ENCODE measurements at places on chromosomes 1 and 21. TPM values are rescaled to one million over a fixed set of nuclear protein-coding genes. Genes with fewer than 3 reads are reported as not detected.

DNA sequence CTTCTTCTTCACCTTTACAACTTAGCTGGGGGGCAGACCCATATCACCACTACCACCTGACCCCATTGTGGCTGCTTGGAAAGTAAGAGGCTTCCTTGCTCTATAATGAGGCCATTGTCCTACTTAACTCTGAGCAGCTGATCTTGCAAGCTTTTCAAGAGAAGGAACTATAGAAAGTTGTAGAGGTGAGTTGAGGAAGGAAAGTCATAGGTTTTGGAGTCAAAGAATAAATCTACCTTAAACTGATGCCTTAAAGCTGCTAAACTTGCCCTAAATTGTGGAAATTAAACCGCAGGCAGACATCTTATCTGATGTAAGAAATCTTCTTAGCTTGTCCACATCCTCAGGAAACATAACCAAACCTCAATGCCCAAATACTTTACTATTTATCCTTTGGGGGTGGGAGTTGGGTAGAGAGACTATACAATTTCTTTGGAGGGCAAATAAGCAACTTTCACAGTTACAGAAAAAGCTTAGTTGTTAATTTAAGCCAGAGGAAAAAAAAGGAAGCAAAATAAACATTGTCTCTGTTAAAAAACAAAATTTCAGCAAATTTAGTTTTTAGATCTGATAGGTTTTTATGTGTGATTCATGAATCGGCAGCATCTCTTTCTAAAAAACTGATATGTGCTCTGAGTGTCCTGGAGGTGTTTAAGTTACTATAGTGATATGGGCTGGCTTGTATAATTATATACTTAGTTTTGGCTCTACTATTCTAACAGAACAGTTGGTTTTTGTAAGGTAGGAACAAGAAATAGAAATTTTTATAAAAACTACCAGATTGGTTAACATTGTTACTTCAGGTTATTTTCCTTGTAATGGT lies 4.7 kb downstream of the IL23R start:
- no peak overlapping the region for H3K27ac ChIP-seq
- H3K27me3 ChIP-seq, result no peaks in the 10 kb centered on the region
- no peak overlapping the region for H3K4me3 ChIP-seq
- DNase-seq, result no peak

DNA sequence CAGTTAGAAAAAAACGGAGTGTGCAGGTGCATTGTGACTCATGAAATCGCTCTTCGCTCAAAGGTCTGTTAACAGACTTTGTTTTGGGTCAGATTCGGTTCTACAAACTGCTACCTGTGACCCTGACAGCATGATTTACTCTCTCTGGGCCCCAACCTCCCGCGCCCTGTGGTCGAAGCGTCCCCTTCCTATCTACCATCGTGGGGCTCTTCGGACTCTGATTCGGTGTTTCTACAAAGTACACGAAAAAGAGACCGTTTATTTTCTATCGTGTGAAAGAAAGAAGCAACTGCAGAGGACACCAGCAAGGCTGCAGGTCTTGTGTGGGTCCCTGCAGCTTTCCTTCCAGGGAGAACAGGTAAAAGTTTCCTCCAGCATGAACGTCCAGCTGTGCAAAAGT lies 29.4 kb upstream of the SLC19A1 start:
- no peak for DNase-seq
- peaks cover 14% of the 10 kb centered on the region for H3K4me1 ChIP-seq
- no peak overlapping the region for H3K4me3 ChIP-seq
- no peak overlapping the region for H3K27ac ChIP-seq
- H3K27me3 ChIP-seq, result no peaks in the 10 kb centered on the region

DNA sequence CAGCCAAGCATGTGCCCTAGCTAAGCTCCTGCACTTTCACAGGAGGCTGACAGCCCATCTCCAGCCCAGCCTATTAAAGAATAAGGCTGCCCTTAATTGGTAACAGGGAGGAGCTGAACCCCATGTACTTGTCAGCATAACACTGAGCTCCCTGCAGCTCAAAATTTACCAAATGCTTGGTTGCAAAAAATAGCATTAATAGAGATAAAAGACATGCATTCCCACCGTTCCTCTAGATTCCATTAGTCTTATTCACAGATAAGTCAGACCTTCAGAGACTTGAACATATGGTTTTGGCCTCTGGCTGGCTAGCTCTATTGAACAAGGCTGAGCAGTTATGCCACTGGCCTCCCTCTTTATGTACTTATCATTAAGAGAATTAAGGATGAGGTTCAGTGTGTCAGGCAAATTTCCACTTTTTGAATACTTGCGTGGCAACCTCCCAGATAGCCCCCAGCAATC lies 29.2 kb downstream of the OLFML3 start:
- DNase-seq, result no peak
- H3K4me1 ChIP-seq, result no peaks in the 10 kb centered on the region
- no peak overlapping the region for H3K27ac ChIP-seq
- H3K36me3 ChIP-seq, result no peaks in the 10 kb centered on the region

- H3K4me1 ChIP-seq, result peaks cover 6% of the 10 kb centered on the region
- H3K27me3 ChIP-seq, result no peaks in the 10 kb centered on the region
- no peak overlapping the region for H3K4me3 ChIP-seq
- H3K36me3 ChIP-seq, result no peaks in the 10 kb centered on the region
Observed at GRCh38 chr1:201436393-201436792, 14.9 kb upstream of the TNNI1 start.

DNA sequence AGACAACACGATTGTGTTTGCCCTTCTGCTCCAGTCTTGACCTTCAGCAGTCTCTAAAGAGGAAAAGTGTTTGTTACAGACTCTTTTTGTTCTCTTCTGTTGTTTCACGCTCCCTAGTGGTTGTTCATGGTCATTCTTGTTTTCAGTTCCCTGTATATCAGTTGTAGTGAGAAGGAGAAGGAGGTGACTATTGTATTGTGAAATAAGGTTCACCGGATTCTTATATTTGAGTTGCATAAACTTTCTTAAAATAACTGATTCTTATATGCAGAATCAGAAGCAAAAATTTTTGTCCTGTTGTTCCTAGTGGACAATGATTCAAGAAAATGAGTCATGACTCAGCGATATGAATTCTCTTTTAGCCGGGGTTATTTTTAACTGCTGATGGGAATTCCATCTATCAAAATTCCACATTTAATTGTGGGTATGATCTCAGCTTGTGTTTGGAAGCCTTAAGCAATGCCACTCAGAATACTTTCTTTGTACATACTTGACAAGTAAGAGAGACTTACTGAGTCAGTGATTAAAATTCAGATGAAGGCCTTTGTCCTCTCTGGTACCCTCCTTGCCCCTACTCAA lies 152.2 kb downstream of the CLEC20A start:
- H3K4me1 ChIP-seq, result peaks cover 5% of the 10 kb centered on the region
- no peak overlapping the region for H3K4me3 ChIP-seq
- DNase-seq, result no peak
- no peak overlapping the region for H3K27ac ChIP-seq
- no peaks in the 10 kb centered on the region for H3K27me3 ChIP-seq
- H3K36me3 ChIP-seq, result no peaks in the 10 kb centered on the region

GNG5 gene
- 43.0 TPM for total RNA-seq

DNA sequence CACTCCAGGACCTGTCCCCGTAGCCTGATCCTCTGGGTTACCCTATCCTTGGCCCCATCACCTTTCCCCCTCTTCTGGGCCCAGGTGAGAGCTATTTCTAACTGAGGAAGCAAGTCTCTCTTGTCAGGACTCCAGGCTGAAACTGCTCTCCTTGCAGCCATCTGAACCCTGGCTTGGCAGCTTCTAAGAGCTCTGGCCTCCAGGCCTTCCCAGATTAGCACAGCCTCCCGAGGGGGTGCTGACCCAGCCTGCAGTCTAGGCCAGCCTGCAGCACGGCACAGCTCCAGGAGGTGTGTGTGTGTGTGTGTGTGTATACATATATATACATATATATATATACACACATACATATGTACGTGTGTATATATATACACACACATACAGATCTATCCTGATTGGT lies 17.4 kb downstream of the CACNA1S start:
- no peak for DNase-seq
- H3K4me3 ChIP-seq, result no peak overlapping the region
- no peaks in the 10 kb centered on the region for H3K27me3 ChIP-seq

FCRL1 gene
- not detected for total RNA-seq

GRCh38 chr1:28087614-28088167 lies 719 bp downstream of the EYA3 start:
- peaks cover 4% of the 10 kb centered on the region for H3K4me1 ChIP-seq
- H3K27me3 ChIP-seq, result no peaks in the 10 kb centered on the region
- peak overlapping the region; percentile 72 for H3K4me3 ChIP-seq
- no peak overlapping the region for H3K27ac ChIP-seq
- no peak for DNase-seq
- H3K36me3 ChIP-seq, result no peaks in the 10 kb centered on the region

PPIE gene
- total RNA-seq, result 30.9 TPM

DNA sequence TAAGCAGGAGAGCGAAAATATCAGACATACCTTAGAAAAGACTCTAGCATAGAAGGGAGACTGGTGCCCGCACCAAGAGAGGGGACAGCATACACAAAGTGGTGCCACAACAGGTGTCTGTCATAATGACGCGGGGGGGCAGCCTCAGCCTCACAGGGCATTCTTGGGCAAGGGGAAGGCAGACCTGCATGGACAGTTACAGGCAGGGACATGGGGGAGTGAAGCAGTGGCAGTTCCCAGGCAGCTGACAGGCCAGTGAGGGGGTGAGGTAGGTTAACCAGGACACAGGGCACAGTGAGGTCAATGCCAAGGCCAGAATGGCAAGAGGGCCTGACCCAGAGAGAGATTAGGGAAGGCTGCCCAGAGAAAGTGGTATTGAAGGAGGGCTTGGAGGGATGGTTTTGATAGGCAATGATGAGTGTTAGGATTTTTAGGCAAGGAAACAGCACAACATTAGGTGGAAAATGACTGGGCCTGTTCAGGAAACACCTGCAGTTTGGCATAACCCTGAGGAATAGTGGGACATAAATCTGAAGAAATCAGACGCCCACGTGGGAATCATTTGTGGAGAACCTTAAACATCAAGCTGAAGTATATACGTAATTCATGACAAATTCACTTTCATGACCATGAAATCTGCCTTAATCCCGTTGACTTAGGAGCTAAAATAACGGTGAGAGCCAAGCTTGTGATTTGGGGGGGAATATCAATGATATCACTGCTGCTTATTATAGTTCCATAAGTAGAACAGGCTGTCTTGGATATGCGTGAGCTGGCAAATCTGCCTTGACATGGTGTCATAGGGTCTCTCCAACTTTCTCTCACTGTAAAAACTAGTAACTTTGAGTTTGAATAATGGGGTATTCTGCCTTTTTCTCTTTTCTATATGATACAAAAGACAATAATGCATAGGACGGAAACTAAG lies 8.9 kb downstream of the PTPN14 start:
- no peaks in the 10 kb centered on the region for H3K27me3 ChIP-seq
- H3K36me3 ChIP-seq, result no peaks in the 10 kb centered on the region
- no peak overlapping the region for H3K4me3 ChIP-seq
- no peak for DNase-seq
- H3K27ac ChIP-seq, result no peak overlapping the region

DNA sequence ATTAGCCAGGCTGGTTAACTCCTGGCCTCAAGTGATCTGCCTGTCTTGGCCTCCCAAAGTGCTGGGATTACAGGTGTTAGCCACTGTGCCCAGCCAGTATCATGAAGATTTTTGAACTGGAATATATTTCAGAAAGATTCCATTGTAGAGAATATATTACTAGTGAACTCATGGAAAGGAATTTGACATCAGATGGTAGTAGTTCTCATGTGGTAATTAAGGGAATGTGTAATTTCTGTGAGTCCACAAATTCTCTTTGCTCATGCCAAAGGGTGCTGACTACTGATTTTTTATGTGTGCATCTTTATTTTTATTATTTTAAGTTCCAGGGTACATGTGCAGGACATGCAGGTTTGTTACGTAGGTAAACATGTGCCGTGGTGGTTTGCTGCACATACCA lies 10.4 kb downstream of the DTL start:
- no peak for DNase-seq
- no peaks in the 10 kb centered on the region for H3K36me3 ChIP-seq
- no peak overlapping the region for H3K27ac ChIP-seq
- H3K4me1 ChIP-seq, result no peaks in the 10 kb centered on the region

DNA sequence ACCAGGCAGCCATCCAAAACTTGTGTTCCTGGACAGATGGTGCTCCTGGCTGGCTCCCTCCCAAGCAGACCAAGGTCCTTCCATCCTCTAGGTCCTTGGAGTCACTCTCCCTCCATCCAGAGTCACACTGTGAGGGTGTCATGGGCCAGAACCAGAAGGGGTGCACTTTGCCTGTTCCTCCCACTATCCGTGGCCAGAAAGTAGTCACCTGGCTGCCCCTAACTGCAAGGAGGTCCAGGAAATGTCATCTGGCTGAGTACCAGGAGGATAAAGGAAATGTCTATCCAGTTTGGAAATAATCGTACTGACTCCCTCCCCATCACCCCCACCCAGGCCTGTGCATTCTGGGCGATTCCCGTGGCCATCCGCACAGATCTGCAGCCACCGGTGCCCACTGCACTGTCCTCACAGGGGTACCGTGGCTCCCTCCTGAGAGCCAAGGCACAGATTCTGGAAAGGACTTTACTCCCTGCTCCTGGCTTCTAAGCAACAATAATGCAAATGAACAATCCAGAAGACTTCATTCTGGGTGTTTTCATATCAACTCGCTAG lies 253.2 kb downstream of the NPHP4 start:
- no peak for DNase-seq
- H3K36me3 ChIP-seq, result no peaks in the 10 kb centered on the region
- H3K4me1 ChIP-seq, result no peaks in the 10 kb centered on the region

MYOG gene
- not detected for total RNA-seq

GRCh38 chr1:112872551-112872962 lies 83.4 kb downstream of the SLC16A1 start:
- no peaks in the 10 kb centered on the region for H3K4me1 ChIP-seq
- no peaks in the 10 kb centered on the region for H3K27me3 ChIP-seq
- no peak overlapping the region for H3K27ac ChIP-seq
- H3K4me3 ChIP-seq, result no peak overlapping the region

- no peak overlapping the region for H3K27ac ChIP-seq
- H3K4me1 ChIP-seq, result no peaks in the 10 kb centered on the region
- no peaks in the 10 kb centered on the region for H3K27me3 ChIP-seq
- no peak for DNase-seq
- H3K4me3 ChIP-seq, result no peak overlapping the region
Observed at GRCh38 chr1:230243583-230244353, 176.7 kb downstream of the GALNT2 start.

DNA sequence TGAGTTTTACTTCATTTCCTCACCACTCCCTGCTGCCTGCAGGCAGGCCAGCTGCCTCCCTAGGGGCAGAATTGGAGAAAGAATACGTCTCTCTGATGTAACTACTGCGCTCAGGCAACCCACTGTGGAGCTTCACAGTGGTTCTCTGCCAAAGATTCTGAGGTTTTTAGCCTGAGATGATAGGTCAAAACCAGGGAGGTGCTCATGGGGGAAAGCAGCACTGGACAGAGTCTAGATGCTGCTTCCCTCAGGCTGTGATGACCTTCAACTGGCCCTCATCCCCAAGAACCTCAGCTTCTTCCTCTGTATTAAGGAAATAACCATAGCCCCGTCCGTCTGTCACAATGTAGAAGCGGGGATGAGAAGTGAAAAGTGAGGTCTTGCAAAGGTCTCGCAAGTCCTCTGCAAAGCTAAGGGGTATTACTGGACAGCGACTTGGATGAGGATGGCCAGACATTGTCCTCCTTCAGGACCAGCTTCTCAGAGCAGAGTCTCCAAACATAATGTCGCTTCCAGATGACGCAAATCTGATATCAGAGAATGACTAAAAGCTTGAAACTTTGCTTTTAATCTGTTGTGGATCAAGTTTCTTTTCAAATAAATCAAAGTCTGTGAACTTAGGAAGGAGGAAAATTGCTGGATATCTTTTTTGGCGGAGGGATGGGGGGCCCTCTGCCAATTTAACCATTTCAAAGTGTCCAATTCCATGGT lies 65.9 kb upstream of the ATP5PO start:
- no peaks in the 10 kb centered on the region for H3K27me3 ChIP-seq
- H3K27ac ChIP-seq, result no peak overlapping the region
- H3K36me3 ChIP-seq, result no peaks in the 10 kb centered on the region
- no peak for DNase-seq
- no peaks in the 10 kb centered on the region for H3K4me1 ChIP-seq

Data from ovary (tissue), 10 donors.